Hematopoietic multipotent progenitor cell treated with erythropoietin and hydrocortisone succinate and interleukin-3 and kit ligand, for 4 days (in vitro differentiated cells): ENCODE measurements at places on chromosomes 7 and 10.

DNA sequence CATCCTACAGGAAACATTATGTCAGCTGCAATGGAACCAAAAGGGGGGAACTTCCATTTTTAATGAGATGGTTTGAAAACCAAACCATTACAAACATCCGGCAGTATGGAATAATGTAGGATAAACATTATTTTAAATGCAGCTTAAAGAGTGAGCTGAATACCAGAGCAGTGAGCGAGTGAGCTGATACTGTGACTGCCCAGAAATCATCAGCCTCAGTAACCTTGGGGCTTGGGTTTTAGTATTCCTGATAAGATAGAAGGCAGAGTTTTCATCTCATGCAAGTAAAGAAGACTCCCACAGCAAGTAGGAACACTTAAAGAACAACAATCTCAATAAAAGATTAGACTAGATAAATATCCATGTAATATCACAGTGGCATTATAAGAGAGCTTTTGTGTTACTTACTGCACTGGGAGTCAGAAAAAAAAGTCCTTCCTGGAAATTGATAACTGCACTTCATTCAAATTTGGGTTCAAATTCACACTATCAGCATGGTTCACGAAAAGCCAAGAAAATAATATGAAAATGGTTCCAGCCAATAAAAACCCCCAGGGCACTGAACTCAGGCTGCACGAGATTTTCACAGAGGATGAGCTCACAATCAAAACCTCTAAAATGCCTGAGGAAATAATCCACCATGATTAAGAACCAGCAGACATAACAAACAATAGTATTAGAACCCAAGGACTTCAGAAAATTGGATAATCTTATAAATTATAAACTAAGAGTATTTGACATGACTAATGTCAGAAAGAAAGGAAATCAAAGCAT lies 115.7 kb downstream of the MTPAP start:
- no peak for DNase-seq

- no peak for DNase-seq
These were observed 176.6 kb upstream of the VIPR2 start for GRCh38 chr7:159321278-159321677.

- DNase-seq: no peak
These were observed 3.3 kb downstream of the EGR2 start for GRCh38 chr10:62812672-62813439.

DNA sequence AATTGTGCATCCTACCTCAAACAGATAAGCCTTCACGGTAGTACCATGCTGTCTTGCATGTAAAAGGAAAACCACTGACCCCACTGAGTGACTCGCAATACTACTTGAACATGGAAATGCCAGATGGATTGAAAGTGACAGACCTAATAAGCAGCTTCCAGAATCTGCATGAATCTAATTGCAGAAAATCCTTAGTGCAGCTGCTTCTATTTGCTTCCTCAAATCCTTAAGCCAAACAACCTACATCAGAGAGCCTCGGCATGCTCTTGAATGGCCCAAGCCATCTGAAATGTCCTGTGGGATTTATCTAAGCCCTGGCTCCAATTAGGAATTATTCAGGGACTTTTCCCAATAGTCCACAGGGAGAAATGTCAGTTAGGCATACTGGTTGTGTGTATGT lies 509.5 kb upstream of the CELF2 start:
- DNase-seq: peak; percentile 7

GRCh38 chr7:85185424-85186082 lies 1.3 kb downstream of the SEMA3D start:
- DNase-seq: peak; percentile 20

- DNase-seq: peak; percentile 24
These were observed 23.2 kb downstream of the DPCD start for GRCh38 chr10:101611096-101611905.

GRCh38 chr7:29401769-29402168 lies 161.9 kb upstream of the PRR15 start:
- DNase-seq: no peak

DNA sequence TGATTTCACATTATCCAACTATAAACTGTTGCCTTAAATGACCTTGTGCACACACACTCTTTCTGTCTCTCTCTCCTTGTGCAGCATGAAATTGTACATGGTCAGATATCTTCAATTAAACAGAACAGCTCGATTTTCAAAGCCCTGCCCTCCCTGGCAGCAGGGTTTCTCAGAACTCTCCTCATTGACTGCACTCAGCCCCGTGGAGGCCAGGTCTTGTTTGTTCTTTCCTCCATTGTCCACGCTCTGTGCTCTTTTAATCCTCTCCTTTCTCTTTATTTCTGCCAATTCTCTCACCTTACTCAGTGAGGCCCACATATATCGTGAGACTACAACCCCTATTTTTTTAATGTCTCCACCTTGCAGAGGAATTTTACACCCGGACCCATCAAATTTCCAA lies 175.9 kb upstream of the STK17A start:
- DNase-seq: no peak

DNA sequence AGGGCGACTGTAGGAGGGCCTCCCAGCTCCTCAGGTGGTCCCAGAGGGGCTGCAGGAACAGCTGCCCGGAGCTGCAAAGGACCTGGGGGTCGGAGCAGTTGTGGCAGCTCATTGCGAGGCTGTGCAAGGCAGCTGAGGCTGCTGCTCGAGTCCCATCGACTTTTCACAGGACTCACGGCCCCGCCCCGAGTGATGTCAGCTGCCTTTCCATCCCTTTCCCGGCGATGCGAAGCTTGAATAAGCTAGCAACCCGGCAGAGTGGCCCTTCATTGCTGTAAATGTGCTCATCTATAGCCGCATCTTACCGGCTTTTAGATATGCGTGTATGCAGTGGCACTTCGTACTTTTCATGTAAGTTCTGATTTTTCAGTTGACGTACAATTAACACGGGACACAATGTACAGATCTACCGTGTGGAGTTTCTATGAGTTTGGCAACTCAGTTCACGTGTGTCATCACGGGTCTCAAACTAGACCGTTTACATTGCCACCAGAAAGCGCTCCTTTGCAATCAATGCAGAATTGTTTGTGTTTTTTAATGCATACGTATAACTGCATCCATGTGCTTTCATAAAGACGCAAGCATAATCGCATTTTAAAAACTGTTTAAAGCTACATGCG lies at the start of gene CH25H:
TSS of gene CH25H (minus strand) at position 137 of the 620 bp plus-strand sequence. CDS start at position 112, 25 bp downstream.
- DNase-seq: peak; percentile 67

- DNase-seq: no peak
These were observed 33.9 kb downstream of the STARD3NL start for GRCh38 chr7:38211940-38212339.
